ENCODE measurements at places on chromosomes 6 and 20. TPM values are rescaled to one million over a fixed set of nuclear protein-coding genes. Genes with fewer than 3 reads are reported as not detected.

- DNase-seq = no peak
Observed at GRCh38 chr20:25293507-25293906, 45.6 kb downstream of the PYGB start.

- DNase-seq = no peak
Observed at GRCh38 chr20:21182832-21183563, 57.1 kb downstream of the KIZ start.

DNA sequence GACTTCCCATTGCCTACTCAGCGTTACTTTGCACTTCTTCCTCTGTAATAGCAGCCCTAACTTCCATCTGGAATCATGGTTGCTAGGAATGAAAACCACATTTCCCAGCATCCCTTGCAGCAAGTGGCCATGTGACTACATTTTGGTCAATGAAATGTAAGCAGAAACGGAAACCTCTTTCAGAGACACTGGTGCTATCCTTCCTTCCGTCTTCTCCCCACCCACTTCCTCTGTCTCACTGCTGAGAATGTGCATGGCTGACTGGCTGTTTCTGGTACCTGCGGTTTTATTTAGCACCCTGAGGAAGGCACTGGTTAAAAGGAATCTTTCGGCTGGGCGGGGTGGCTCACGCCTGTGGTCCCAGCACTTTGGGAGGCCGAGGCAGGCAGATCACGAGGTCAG lies 107.4 kb downstream of the SCML4 start:
- DNase-seq = no peak

- no peak for DNase-seq
Observed at GRCh38 chr6:38671885-38672467, 31.0 kb downstream of the GLO1 start.

DNA sequence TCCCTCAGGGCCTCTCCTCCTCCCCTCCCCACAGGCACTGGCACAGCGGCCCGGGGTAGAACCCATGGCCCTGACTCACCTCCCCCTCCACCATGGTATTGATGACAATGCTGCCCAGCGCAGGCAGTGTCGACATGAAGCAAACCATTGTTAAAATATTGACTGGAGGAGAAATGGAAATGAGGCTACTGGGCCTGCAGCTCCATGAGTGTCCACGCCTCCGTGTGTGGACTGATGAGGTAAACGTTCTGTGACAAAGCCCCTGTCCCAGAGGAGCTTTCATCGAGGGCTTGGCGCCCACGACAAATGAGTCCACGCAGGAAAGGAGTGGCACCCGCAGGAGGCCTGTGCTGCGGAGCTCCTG lies 402.7 kb downstream of the TAF4 start:
- DNase-seq = no peak

- DNase-seq = no peak
Observed at GRCh38 chr6:25267662-25268061, 11.5 kb upstream of the CARMIL1 start.

GRCh38 chr6:89522778-89523177 lies 89.8 kb downstream of the ANKRD6 start:
- no peak for DNase-seq

DNA sequence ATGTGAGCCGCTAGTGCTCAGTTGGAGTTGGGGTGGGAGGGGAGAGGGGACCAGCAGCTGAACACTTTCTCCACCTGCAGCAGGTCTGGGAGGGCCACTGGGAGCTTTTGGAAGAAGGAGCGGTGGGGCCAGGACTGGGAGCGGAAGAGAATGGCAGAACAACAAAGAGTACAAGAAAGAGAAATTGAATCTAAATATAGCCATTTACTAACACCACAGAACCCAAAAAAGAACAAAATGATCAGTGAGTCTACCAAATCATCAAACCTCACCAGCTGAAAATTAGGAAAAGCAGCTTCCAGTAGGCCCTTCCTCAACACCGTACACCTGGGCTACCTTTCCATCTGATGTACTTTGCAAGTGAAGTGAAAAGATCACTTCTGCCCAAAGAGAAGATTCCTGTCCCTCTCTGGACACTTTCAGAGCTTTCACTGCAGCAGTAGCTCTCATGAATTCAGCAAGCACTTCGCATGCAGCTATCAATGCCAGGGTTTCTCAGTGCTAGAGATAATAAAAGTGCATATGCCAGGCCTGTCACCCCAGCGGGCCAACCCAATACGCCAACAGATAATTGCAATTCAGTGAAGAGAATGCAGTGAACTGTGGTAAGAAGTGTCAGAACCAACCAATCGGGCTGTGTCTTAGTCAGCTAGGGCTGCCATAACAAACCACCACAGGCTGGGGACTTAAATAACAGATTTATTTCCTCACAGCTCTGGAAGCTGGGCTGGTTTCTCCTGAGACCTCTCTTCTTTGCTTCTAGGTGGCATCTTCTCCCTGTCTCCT lies 597 bp downstream of the LY86 start:
- no peak for DNase-seq

DNA sequence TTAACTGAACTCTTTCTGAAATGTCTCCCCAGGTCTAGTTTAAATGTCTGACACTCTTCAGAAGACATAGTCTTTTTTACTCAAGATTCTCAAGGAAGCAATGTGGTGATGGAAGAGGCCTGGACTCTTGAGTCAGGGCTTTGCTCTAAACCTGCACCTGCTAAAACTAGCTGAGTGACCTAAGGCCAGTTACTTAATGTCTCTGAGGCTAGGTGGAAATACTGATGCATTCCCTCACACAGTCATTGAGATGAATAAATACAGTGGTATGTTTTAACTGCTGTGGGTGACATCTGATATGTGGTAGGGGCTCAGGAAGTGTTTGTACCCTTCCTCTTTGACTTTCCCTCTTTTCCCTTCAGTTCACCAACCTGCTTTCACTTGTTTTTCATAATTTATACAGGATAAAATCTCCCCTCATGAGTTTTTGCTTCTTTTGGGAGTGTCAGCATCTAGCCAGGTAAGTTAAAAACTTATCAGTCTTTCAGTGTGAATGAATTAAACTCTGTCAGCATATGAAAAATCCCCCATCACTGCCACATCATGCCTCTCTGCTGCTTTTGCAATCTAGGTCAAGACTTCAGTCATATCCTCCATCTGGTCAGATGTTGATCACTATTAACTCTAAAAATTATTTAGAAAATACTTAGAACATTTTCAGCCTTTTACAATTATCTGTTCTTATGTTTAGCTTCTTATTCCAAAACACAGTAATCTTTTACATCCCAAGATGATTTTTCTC lies 178.7 kb upstream of the TNFAIP3 start:
- no peak for DNase-seq

DNA sequence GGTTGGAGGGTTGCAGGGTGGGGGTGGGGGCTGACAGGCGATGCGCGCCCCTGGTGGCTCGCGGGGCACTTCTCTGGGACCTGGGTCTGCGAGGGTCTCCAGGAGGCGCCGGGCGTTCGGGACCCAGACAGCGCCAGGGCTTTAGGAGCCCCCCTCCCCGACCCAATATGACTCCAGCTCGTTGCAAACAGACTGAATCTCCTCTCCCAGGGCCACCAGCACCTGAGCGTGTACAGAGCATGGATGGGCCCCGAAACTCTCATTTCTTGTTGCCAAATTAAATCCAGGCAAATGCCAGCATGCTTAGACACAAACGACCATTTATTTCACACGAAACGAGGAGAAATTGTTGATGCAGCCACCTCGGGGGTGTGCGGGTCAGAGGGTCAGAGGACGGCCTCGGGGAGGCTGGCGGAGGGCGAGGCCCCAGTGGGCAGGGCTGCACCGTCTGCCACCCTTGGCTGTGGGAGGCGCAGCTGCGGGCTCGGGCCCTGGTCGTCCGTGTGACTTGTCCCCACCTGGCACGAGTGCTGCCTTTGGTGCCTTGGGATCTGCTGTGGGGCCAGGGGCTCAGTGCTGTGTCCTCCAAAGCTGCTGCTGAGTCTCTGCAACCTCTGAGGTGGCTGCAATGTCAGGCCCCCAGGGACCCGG lies 20.9 kb upstream of the GATA5 start:
- no peak for DNase-seq

GRCh38 chr20:32580970-32581838 lies 3.9 kb downstream of the NOL4L start:
- DNase-seq = no peak

GRCh38 chr6:151164383-151164782 lies 75.4 kb upstream of the AKAP12 start:
- no peak for DNase-seq

DNA sequence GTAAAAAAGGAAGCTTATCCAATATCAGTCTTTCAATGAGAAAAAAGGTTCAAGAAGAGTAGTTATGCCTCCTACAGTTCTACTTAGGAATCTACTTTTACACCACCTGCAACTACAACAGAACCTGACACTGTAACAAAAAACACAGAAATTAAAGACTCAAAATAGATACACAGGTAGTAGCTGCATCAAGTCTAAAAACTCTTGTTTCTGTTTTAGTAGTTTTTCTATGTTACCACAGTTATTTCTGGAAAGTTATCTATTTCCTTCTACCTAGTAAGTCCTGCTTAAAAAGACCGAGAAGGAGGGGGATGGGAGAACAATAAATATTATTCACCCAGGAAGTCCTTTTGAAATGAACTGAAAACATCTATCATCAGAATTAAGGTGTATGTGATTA lies 52.5 kb downstream of the ATG5 start:
- no peak for DNase-seq

GRCh38 chr6:12595161-12595811 lies 121.3 kb upstream of the PHACTR1 start:
- DNase-seq = no peak

GRCh38 chr6:44255105-44255808 lies 2.1 kb downstream of the SLC35B2 start:
- DNase-seq = no peak

- no peak for DNase-seq
Observed at GRCh38 chr6:154267508-154268106, 89.0 kb downstream of the IPCEF1 start.

- DNase-seq = no peak
Observed at GRCh38 chr6:162576016-162576415, 151.6 kb downstream of the PRKN start.

DNA sequence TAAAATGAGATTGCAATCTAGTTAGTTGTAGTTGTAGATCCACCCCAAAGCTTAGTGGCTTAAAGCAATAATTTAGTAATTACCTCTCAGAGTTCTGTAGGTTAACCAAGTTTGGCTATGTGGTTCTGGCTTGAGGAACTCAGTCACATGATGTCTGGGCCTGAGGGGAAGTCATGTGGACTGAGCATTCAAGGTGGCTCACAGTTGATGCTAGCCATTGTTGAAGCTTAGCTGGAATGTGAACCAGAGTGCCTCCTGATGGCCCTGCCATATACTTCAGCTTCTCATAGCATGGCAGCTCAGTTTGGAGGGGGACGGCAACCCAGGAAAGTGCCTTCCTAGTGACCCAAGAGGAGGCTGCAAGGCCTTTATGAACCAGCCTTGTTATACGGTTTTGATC lies 263.2 kb upstream of the RNF217 start:
- no peak for DNase-seq

DNA sequence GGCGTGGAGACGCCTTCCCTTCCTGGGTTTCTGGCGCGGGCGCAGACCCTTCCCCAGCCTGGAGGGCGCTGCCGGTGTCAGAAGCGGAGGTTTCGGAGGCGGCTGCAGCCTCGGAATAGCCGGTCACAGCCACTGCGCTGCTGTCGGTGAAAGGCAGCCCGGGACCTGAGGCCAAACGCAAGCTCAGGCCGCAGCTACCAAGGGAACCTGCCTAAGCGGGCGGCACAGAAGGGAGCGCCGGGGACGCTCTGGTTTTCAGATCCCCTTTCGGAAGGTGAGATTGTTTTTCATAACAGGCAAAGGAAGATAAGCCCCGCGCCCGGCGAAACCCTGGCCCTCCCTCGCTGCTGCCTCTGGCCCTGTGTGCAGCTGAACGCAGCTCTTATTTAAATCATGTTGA lies 116.5 kb downstream of the FAM120B start:
- DNase-seq = no peak

DNA sequence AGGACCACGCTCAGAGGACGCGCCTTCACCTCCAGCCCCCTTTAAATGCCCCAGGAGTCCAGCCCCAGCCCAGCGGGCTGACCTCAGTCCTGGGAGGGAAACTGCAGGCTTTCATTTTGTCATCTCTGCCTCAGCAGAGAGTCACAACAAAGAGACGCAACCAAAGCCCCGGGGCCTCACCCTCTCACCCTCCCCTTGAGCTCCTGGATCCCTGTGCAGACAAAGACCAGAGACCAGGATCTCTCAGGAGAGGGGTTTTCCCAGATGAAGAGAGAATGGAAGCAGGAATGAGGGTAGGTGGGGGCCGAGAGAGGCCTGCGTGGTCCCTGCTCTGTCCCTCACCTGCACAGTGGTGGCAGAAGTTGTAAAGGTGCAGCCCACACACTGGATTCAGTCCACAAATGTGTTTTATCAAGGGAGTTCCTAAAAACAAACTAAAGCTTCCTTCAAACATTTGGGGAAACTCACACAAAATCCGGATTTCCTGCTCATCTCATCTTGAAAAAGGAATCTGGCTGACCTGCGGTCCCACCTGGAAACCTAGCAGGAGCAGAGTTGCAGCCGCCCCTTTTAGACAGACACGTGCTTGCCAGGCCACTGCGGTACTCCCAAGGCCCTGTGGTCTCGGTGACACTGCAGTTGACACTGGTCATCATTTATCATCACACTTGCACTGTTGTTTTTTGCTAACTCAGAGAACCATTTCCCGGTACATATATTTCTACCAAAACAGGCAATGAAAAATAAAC lies 27.1 kb downstream of the PTGIS start:
- no peak for DNase-seq

GRCh38 chr6:10201606-10202510 lies 213.0 kb downstream of the TFAP2A start:
- DNase-seq = no peak

DNA sequence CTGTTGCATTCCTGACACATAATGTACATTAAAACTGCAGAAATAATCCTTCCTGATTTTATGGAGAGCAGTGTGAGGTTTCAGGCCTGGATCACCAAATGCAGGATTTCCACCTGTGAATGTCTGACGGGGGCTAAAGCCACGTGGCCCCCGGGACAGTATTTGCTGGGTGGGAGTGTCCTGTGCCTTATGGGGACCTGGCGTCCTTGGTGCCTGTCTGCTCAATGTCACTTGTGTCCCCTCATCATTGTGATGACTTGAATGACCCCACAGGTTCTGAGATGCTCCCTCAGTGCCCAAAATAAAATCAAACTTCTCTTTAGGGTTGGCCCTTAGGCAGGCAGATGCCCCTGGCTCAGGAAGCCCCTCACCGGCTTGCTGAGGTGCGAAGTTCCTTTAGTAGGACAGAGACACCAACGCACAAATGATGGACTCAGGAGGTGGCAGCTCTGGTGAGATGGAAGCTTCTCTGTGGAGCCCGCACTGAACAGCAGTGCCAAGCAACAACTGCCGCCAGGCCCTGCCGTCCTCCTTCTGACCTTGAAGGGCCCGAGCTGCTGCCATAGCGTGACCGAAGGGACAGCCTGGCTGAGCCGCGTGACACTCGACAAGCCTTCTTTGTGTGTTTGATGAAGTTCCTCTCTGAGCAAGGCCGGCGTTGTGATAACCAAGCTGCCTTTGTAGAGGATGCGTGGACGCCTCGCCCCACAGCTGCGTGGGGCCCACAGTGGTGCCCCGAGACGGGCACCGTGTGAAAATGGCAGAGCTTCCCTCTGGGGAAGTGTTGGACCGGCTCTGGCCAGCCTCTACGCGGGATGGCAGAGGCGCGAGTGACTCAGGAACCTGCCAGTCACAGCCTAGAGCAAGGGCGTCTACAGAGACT lies 30.9 kb downstream of the FRMD1 start:
- DNase-seq = no peak

The VWA7 gene
- total RNA-seq = 3.4 TPM

The OLIG3 gene
- total RNA-seq = not detected

The SLC22A7 gene
- not detected for total RNA-seq

The SULF2 gene
- total RNA-seq = 52.8 TPM

The RHAG gene
- total RNA-seq = not detected

The KIF13A gene
- total RNA-seq = 59.0 TPM

The MEP1A gene
- total RNA-seq = not detected

The RAET1E gene
- total RNA-seq = 0.96 TPM

The WFDC2 gene
- total RNA-seq = 113 TPM

The SLC17A4 gene
- not detected for total RNA-seq

Data from upper lobe of right lung (tissue), 1 donor.